ENCODE measurements at places on chromosomes 16 and 17.

DNA sequence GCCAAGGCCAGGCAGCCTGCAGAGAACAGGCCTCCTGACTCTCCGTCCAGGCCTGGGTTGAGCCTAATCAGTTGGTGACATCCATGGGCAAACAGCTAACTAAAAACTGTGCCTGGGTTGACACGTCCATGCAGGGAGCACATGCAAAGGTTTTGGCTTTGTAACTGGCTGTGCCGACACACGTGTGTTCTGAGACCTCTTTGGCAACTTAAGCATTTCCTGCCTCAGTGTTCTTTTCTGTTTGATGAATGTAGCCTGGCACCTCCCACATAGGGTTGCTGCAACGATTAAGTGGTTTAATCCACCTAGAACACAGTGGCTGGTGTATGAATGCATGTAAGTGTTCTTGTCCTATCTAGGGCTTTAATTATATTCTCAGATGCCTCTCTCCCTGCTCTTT lies 3.2 kb downstream of the BCO1 start:
- no peak for DNase-seq

DNA sequence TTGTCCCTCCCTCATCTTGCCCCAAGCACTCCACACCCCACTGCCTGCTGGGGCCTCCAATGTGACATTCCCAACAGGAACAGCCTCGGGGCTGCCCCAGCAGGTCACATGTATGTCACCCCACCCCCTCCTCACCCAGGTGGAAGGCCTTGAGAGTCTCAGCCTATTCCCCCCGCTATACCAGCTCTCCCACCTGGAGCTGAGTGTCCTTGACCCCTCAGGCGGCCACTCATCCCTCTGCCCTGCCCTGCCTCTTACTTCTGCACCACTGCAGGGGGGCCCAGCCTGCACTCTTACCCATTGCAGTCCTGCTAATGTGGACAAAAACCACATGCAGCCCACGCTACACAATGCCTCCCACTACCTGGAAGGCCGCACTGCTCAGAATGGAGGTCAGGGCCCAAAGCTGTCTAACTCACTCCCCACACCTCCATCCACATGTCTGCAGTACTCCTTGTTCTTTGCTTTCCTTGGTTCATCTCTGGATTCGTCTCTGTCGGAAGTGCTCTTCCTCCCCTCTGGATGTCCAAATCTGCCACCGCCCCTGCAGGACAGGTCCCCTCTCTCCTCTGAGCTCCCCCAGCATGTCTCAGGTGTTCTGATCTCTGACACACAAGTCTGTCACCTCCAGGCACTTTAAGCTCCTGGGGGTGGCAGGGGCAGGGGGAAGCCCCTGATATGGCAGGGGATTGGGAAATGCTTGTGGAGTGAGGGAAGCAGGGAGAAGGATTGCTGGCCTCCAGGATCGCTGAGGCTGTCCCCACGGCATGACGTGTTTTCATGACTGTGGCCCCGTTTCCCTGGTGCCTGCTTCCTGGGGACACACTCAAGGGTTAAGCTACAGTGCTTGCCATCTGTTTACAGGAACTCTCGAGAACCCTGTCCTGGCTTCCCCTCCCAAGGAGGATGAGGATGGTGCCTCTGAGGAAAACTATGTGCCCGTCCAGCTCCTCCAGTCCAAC lies 20.8 kb downstream of the TRPV2 start:
- no peak for DNase-seq

DNA sequence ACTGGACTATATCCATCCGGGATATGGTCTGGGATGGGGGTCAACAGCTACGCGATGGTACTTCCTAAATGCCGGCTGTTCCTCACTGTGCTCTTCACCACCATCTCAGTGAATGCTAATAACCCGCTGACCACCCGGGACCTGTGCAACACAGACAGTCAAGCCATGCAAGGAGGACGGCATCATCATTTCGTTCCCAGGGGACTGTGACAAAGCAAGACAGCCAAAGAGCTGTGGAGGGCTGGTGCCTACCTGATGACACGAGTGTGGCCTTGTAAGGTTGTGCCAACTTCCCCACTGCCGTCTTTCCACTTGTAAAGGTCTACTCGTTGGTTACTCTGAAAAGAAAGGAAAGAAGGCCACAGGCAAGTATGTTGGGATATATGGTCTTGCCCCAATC lies 33.7 kb downstream of the WDR59 start:
- no peak for DNase-seq

DNA sequence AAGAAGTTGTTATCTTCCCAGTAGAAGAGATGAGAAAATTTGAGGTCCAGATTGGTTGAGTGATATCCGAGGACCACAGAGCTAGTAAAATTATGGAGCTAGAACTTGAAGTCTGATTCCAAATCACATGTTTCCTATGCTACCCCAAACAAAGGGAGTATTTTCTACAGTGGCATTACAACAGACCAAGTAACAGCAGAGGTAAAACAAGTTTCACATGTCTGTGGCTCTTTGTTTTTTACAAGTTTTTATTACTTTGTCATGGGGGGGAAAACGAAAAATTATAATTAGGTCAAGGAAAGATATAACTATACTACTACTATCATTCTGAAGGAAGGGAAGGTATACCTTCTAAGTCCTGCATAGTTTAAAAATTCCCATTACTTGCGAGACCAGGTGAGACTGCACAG lies 49.4 kb downstream of the KANSL1 start:
- no peak for DNase-seq

DNA sequence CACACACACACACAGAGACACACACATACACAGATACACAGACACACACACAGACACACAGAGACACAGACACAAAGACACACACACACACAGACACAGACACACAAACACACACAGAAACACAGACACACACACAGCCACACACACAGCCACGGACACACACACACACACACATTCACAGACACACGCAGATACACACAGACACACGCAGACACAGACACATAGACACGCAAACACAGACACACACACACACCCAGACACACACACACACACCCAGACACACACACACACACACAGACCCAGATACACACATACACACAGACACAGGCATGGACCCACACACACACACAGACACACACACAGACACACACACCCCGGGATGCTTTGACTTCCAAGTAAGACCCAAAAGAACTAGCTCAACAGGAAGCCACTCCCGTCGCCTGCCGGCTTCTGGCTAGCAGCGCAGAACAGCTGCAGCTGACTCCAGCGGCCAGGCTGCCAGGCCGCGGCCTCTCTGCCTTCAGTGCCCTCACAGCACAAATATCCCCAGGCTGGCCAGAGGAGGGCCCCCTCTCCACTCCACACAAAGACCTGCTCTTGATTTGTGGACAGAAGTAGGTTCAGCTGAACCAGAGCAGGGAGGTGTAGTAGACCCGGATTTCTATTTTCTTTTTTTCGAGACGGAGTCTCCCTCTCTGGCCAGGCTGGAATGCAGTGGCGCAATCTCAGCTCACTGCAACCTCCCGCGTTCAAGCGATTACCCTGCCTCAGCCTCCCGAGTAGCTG lies 6.0 kb upstream of the CHRNE start:
- DNase-seq = peak; percentile 93

DNA sequence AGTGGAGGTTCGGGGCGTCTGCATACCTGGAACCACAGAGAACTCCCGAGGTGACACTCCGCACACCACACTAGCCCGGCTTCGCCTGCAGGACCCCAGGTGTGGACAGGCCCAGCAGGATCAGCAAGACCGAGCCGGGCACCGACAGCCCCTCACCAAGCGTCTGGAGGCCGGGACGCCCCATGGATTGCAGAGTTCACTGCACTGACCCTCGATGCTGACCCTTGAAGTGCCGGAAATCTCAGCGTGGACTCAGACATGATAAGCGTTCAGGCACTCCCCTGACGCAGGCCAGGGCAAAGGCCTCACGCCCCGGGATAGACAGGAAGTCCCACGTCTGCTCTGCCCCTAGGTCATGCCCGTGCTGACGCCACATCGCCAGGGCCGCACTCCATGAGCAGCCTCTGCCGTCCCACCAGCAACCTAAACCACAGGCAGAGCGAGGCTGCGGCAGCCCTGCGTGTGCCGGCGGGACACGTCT lies 26.0 kb downstream of the ACSF3 start:
- no peak for DNase-seq

GRCh38 chr17:50319306-50320004 lies 26.5 kb upstream of the XYLT2 start:
- DNase-seq = no peak

DNA sequence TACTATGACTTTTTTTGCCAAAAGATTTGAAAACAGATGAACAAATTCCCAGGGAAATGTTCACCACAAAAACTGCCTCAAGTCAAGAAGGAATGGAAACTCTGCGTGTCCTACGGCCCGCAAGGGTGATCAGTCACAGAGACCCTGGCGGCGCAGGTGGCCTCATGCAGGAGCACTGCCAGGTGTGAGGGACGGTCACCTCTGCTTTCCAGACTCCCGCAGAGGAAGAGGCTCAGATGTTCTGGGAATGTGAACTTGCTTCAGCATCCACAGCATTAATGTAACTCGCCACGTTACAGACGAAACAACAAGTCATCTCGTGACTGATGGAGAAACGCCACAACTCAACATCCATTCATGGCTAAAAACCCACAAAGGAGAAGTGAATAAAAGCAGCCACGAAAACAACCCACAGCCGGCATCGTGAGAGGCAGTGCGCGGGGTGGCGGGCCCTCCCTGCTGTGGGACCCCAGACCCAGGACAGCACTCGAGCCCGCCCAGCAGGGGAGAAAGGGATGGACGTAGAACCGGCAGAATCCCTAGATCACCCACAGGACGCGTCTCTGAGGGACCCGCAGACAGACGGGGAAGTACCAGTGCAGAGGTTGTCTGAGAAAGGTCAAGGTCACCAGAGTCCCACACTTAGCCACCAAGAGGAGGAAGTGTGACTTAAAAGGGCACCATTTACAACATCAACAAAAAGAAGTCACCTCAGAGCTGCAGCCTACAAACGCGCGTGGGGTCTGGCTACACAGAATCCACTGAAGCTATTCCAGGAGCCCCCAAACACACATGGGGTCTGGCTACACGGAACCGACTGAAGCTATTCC lies 76.9 kb upstream of the GNG13 start:
- peak; percentile 88 for DNase-seq

- DNase-seq = no peak
These were observed 280.6 kb upstream of the SALL1 start for GRCh38 chr16:51431517-51432241.

- DNase-seq = no peak
These were observed 77.6 kb upstream of the GSE1 start for GRCh38 chr16:85535352-85536072.

DNA sequence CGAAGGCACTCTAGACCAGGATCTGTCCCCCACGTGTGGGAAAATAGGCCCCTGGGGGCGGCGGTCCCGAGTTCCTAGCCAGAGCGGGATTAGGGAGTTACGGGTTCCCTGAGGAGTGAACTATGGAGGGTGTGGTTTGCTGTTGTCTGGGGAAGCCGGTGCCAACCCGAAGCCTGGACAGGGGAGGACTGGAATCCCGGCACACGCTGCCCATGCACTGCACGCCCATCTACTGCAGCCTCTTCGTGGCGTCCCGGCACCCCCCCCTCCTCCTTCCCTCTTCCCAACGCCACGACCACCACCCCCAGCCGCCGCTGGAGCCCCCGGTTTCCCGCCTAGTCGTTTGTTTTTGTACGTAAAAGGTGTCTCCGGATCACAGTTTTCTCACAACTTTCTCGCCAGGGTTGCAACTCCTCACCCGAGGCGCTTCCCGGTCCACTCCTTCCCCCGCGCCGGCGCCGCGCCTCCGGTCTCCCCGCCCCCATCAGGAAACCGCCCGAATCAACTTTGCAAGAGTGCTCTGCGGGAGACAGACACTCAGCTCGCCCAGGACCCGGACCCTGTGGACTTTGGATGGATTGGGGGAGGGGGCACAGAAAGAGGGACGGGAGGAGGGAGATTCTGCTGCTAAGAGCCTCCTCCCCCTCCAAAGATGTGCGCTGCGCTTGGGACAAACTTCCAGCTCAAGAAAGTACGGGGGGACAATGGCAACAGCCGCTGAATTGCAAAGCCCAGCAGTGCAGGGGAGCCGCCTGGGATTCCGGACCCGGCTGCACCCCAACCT lies 1.4 kb upstream of the LHX1 start:
- DNase-seq = no peak

DNA sequence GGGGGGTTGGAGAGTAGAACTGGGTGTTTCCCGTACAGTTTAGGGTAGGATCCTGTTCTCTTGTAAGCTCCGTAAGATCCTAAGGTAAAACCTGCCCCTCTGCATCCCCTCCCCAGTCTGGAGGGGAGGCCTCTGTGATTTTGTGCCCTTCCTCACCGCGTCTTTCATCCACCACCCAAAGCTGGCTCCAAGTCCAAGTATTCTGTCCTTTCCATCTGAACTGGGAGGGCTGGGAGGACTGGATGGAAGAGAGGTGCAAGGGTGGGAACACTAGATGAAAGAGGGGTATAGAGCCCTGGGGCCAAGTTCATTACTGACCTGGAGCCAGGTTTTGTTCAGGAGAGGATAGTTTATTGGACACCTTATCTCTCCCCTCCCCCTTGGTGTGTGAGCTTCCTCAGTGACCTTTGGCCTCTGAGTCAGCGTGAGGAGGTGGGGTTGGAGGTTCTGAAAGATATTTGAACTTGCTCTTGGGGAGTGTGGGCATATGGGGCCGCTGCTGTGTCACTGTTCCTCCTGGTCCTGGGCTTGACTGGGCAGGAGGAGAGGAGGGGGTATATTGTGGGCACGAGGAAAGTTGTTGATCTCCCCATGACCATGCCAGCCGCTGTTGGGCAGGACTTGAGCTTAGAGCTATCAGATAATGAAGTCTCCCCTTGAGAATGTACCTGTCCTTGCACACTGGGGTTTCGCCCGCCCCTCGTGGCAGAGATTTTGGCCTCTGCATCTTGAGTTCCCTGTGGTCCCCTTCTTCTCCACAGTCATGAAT lies 1.6 kb downstream of the LASP1 start:
- peak; percentile 90 for DNase-seq

DNA sequence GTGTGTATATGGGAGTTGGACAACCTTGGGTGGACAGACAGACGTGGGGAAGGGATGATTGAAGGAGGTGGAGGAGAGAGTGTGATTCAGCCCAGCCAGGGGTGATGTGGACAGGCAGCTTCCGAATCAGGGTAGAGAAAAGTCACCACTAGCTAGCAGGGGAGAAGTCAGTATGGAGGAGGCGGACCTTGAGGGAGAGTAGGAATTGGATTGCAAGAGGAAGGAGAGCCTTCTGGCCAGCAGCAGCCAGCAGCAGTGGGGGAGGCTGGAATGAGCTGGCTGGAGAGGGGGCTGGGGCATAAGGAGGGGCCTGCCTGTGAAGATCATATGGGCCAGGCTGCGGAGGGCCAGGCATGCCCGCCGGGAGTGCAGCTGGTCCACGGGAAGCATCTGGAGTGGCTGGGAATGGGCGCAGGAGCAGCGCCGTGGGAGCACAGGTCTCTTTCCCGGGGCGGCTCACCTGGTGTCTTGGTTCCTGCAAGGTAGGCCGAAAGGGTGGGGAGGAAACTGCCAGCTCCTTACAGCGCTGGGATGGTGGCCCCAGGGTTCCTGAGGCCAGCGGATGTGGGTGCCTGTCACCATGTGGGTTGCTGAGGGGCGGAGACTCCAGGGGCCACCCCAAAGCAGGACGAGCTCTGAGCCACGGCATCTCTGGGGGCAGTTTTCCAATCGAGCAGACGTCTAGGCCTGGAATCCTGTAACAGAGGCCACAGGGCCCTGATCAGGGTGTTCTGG lies 235.3 kb downstream of the SEC14L1 start:
- peak; percentile 53 for DNase-seq

GRCh38 chr17:76147211-76148014 lies 6.4 kb upstream of the FOXJ1 start:
- DNase-seq = peak; percentile 26

GRCh38 chr16:80759419-80760162 lies 44.8 kb downstream of the CDYL2 start:
- DNase-seq = no peak

- peak; percentile 62 for DNase-seq
These were observed 762 bp downstream of the PYCARD start for GRCh38 chr16:31201582-31202413.
